Activated naive CD8-positive, alpha-beta T cell treated with anti-CD3 and anti-CD28 coated beads, Interleukin-2, amount 10 ng/mL, durations not matched to agents 7 days and 5 days (primary cell): ENCODE measurements at places on chromosomes 13 and 19.
A peak's percentile ranks its signal among the peaks of the same experiment; 100 is the strongest.

DNA sequence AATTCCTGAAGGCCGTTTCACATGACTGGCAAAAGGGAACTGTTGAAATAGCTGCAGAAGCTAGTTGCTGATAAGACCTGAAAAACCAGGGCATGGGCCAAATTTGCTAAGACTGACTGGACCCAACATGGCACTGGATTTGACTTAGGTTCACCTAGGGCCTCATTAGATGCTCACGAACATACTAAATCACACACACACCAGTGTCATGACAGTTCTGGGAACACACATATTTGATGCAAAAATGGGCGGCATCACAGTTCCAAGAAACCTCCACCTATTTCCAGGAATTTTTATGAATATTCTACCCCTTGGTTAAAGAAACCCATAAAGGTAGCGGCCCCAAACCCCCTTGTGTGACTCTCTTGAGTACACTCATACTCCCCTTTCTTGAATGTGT lies 99.6 kb upstream of the OBI1 start:
- DNase-seq: no peak

DNA sequence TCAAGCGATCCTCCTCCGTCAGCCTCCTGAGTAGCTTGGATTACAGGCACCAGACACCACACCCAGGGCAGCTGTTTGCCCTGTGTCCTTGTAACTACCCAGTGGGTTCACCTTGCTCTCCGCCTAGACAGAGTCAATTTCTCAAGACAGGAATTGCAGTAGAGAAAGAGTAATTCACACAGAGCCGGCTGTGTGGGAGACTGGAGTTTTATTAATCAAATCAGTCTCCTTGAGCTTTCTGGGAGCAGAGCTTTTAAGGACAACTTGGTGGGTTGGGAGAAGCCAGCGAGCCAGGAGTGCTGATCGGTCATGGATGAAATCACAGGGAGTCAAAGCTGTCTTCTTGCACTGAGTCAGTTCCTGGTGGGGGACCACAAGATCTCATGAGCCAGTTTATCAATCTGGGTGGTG lies 20.6 kb upstream of the ADGRE1 start:
- no peak for DNase-seq

GRCh38 chr13:26977541-26977940 lies 194.1 kb downstream of the USP12 start:
- no peak for DNase-seq

DNA sequence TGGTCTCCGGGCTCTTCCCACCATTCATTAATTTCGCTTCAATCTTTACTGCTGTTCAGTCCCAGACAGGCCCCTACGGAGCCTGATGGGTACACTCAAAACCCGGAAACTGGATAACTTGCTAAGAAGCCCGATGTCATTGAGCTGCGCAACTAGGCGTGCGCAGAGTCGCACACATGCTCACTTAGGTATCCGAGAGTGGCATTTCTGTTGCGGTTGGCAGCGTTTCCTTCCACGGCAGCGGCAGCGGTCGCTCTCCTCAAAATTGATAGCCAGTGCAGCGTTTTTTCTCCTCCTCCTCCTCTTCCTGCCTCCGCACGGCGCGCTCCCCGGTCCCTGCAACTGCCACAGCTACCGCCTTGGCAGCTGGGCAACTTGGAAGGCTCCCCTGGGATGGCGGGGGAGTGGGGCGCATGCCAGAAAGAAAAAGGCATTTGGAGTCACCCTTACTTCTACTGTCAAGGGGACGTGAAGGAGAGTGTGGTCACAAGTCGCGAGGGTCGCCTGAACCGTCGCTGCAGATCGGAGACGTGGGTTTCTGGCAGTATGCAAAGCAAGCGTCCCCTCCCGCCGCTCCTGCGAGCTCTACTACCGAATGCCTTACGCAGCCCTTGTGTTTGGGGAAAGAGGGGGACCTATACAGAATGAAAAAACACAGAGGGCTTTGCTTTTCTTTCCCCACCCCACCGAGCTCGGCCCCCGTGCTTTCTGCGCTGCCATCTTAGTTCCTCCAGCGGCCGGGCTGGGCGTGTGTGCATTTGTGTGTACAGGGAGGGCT lies 2.4 kb upstream of the MYCBP2 start:
- DNase-seq: peak; percentile 88

GRCh38 chr13:113493315-113493951 lies 2.9 kb upstream of the DCUN1D2 start:
- no peak for DNase-seq

- DNase-seq: no peak
Observed at GRCh38 chr19:39112338-39112890, 13.2 kb upstream of the PAK4 start.

GRCh38 chr13:105804561-105805190 lies 730.8 kb downstream of the EFNB2 start:
- DNase-seq: no peak

- no peak for DNase-seq
Observed at GRCh38 chr13:39712626-39713025, 57.2 kb downstream of the COG6 start.

- no peak for DNase-seq
Observed at GRCh38 chr19:33830264-33830663, 33.6 kb downstream of the KCTD15 start.

GRCh38 chr13:48828962-48829411 lies 146.7 kb upstream of the FNDC3A start:
- DNase-seq: no peak

DNA sequence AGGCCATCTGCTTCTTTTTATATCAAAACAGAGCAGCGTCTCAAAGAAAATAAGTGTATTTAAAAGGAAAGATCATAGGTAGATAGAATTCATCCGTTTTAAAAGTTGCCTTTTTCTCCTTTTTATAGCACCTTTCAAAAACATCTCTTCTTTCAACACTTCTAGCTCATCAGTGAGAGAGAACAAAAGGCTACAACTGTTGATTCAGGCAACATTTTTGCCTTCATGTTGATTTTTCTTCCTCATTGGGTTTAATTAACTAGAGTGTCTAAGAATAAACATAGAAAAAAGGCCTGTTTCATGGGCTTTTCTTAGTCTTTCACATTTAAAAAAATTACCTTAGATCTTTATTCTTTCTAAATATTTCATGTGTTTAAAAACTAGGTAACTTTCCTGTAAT lies 13.6 kb downstream of the COL4A2 start:
- no peak for DNase-seq

GRCh38 chr13:39587939-39588338 lies 15.1 kb downstream of the LHFPL6 start:
- no peak for DNase-seq

- DNase-seq: no peak
Observed at GRCh38 chr19:3818918-3819317, 32.7 kb upstream of the MATK start.

- no peak for DNase-seq
Observed at GRCh38 chr19:40312533-40312932, 27.4 kb upstream of the AKT2 start.

- no peak for DNase-seq
Observed at GRCh38 chr13:78971355-78972025, 312.5 kb upstream of the OBI1 start.

DNA sequence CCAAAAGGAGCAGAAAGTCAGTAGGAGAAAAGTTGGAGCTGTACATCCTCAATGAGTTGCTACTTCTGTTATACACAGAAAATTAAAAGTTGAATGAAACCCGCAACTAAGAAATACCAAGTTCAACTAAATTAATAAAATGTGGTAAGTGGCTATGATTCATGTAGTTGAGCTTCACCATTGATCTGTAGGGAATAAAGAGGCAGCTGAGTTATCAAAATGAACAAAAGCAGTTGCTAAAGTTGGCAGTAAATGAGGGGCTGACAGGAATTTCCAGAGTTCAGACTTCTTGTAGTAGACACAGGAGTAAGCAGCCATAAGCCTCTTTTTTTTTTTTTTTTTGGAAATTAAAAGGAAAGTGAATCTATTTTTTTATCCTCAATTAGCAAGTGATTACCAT lies 234.6 kb downstream of the POSTN start:
- no peak for DNase-seq

GRCh38 chr19:34269081-34269480 lies 14.7 kb downstream of the GARRE1 start:
- DNase-seq: no peak

DNA sequence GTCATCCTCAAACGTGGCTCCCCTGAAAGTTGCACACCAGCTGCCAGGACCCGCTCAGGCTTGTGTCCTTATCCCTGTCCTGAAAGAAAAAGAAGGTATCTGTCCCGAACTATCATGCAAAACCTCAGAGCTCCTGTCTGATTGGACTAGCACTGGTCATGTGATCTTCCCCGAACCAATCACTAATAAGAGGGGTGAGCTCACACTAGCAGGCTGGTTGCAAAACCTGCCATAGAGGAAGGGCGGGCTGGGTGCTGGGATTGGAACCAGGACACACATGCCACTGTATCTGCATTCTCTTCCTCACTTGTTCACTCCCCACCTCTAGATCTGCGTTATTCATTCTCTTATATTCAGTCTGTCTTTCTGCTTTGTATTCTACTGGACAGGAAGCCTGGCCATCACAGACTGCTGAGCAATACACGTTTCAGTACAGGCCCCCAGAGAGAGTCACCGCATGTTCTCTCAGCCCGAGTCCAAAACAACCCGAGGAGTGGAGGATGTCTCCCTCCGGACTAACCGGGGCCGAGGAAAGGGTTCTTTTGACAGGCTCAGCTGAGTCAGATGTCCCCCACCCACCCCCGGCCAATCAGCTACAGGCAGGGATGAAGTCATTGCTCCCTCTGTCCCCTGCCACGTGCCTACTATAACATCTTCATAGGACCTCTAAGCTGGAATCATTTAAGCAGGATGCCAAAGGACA lies 97.7 kb downstream of the SIPA1L3 start:
- no peak for DNase-seq

DNA sequence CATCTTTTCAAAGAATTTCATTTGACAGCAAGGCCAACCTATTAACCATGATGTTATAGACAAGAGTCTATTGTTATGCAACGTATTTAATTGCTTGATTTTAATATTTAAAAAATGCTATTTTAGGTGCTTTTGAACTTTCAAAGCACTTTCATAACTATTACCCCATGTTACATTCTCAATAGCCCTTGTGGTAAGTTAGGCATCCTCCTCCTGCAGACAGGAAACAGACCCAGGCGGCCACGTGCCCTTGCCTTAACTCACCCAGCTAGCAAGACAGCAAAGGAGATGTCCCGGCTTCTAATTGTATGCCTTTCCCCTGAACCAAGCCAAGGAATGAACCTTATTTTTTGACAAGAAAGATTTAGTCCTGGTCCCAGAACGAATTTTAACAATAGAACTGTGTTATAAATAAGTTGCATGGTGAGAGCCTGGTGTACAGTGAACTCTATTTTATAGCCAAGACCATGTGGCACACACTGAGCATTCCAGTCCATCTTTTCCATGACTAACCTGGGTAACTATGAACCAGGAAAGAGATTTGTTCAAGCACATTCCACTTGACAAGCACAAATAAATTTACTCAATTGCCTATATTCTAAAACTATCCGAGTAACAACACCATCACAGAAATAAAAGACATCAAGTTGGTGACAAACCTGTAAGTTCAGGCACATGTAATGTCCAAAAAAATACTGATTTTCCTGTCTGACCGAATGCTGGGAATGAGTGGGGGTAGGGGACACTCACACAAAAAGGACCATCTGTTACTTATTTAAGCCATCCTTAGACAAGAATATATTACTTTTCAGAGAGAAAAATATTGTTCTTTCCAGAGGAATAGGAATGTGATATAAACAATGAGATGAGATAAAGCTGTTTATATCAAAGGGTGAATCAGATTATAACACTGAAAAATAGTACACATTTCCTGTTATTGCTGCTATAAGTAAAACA lies 163.0 kb downstream of the EFNB2 start:
- DNase-seq: no peak

- no peak for DNase-seq
Observed at GRCh38 chr19:38545596-38545995, 72.2 kb downstream of the MAP4K1 start.

DNA sequence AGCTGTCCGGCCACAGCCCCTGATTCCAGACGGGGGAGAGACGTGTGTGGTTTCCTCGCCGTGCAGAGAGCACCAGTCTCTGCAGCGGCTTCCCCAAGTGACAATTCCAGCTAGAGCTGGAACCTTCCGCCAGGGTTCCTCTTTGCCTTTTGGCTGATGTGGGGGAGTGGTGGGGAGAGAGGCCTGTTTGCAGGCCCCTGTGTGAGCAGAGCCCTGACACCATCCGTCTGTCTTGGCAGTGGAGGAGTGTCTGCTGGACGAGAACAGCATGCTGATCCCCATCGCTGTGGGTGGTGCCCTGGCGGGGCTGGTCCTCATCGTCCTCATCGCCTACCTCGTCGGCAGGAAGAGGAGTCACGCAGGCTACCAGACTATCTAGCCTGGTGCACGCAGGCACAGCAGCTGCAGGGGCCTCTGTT lies 25.0 kb downstream of the LAMP1 start:
- DNase-seq: no peak

DNA sequence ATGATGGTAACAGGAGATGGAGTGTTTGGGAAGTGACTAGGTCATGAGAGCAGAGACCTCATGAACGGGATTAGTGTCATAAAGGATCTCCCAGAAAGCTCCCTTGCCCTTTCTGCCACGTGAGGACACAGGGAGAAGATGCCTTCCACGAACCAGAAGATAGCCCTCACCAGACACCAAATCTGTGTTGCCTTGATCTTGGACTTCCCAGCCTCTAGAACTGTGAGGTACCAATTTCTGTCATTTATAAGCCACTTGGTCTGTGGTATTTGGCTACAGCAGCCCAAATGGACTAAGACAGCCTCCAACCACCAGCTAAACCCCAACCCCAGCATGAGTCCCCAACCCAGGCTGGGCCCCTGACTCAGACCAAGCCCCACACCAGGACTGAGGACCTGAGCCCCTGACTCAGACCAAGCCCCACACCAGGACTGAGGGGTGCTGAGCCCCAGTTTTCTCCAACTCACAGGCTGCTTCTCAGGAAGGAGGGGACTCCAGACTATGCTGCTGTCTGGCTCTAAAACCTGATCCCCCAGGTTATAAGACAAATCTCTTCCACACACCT lies 54.1 kb downstream of the PTPRS start:
- no peak for DNase-seq

- DNase-seq: no peak
Observed at GRCh38 chr19:51029718-51030117, 3.3 kb upstream of the KLK11 start.

DNA sequence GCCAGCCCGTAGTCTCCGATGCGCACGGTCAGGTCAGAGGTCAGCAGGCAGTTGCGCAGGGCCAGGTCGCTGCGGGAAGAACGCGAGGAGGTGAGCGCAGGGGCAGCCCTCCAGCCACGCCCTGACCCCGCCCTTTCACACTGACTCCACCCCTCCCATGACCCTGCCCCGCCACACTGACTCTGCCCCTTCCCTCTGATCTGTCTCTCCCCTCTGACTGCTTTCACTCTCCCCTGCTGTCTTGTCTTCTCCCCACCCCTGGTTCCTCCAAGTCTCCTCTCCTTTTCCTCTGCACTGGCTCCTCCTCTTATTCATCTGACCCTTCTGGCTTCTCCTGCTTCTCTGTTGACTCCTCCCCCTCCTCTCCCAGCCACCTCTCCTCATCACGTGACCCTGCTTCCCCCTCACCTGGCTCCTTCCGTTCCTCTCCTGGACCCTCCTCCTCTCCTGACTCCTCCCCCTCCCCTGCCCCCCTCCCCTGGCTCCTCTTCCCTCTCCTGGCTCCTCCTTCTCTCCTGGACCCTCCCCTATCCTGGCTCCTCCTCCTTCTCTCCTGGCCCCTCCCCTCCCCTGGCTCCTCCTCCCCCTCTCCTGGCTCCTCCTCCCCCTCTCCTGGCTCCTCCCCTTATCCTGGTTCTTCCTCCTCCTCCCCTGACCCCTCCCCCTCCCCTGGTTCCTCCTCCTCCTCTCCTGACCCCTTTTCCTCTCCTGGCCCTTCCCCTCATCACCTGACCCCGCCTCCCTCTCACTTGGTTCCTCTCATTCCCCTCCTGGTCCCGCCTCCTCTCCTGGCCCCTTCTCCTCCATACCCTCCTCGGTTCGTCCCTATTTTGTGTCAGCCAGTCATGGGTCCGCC lies 9.9 kb downstream of the LMTK3 start:
- peak; percentile 77 for DNase-seq

- no peak for DNase-seq
Observed at GRCh38 chr13:36369268-36370107, 23.3 kb upstream of the SPART start.
